Mesothelial cell of epicardium (in vitro differentiated cells): ENCODE measurements at places on chromosomes 2 and 18. TPM values are rescaled to one million over a fixed set of nuclear protein-coding genes. Genes with fewer than 3 reads are reported as not detected.

GRCh38 chr18:13630716-13631268 is 95.6 kb downstream of the FAM210A start:
- no peak overlapping the region for H3K27ac ChIP-seq
- H3K4me3 ChIP-seq, result no peak overlapping the region
- H3K27me3 ChIP-seq, result no peaks in the 10 kb centered on the region
- no peak for DNase-seq

GRCh38 chr18:22739061-22739642 is 194.0 kb upstream of the RBBP8 start:
- peaks cover 6% of the 10 kb centered on the region for H3K36me3 ChIP-seq
- no peak overlapping the region for H3K4me3 ChIP-seq
- H3K4me1 ChIP-seq, result peaks cover 4% of the 10 kb centered on the region
- no peak overlapping the region for H3K27ac ChIP-seq

GRCh38 chr2:217166241-217166850 is 306.5 kb upstream of the TNP1 start:
- no peak overlapping the region for H3K27ac ChIP-seq
- H3K4me3 ChIP-seq, result no peak overlapping the region
- H3K27me3 ChIP-seq, result no peaks in the 10 kb centered on the region
- peaks cover 23% of the 10 kb centered on the region for H3K4me1 ChIP-seq
- DNase-seq, result no peak
- H3K36me3 ChIP-seq, result peaks cover 4% of the 10 kb centered on the region

GRCh38 chr2:47903781-47904490 is 2.4 kb downstream of the FBXO11 start:
- peaks cover 36% of the 10 kb centered on the region for H3K4me1 ChIP-seq
- no peaks in the 10 kb centered on the region for H3K36me3 ChIP-seq
- H3K27ac ChIP-seq, result peak overlapping the region; percentile 98
- no peak for DNase-seq

- H3K27ac ChIP-seq, result no peak overlapping the region
- no peaks in the 10 kb centered on the region for H3K4me1 ChIP-seq
- no peaks in the 10 kb centered on the region for H3K36me3 ChIP-seq
- H3K4me3 ChIP-seq, result no peak overlapping the region
- no peaks in the 10 kb centered on the region for H3K27me3 ChIP-seq
Measured at GRCh38 chr18:39274535-39274934, 1708.9 kb upstream of the CELF4 start.

DNA sequence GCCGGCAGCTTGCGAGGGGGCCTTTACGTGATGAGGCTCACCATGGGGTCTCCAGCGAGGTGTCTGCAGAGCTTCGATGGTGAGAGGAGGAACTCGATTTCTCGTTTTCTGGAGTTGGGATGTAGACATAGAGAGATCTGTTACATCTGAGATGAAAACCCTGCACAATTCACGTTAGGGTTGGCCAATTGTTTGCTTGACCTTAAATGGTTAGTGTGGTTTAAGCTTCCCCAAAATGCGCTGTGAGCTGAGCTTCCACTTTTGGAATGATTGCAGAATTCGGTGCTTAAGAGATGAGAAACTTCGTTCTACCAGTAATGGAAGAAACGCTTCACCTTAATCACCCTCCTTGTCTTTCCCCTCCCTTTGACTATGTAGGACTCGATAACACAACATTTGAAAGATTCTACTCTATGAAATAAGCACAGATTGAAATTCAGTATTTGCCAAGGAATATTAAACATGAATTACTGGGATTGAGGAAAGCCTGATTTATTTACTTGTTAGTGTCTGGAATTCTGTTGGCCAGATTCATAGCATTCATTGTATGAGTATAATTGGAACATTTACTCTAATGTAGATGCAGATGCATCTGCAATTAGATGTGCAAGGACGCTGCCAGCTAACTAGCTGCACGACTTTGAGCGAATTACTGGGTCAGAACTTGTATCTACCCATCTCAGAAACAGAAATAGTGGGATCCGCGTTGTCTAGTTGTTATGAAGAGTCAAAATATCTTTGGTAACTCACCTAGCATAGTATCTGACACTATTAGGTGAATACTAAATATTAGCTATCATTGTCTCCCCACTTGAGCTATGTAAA is 1.6 kb upstream of the KLF7 start:
- DNase-seq, result no peak
- H3K27ac ChIP-seq, result peak overlapping the region; percentile 99
- H3K4me3 ChIP-seq, result peak overlapping the region; percentile 82
- H3K36me3 ChIP-seq, result peaks cover 3% of the 10 kb centered on the region
- H3K4me1 ChIP-seq, result peaks cover 39% of the 10 kb centered on the region

DNA sequence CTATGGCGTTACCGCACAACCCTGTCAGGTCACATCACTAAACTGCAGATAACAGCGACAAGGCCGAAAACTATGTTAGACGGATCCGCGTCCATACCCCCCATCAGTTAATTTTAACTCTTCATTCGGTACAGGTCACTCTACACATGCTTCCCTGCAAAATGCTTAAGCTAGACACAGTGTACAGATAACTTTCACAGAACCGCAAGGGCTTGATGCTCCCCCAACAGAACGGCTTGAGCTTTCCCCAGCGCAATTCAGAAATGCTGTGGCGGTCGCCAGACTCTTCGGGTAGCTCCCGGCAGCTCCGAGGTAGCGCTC is 283 bp upstream of the RBBP8 start:
- H3K4me1 ChIP-seq, result peaks cover 22% of the 10 kb centered on the region
- peak overlapping the region; percentile 83 for H3K27ac ChIP-seq
- peak overlapping the region; percentile 70 for H3K4me3 ChIP-seq
- no peaks in the 10 kb centered on the region for H3K36me3 ChIP-seq
- H3K27me3 ChIP-seq, result no peaks in the 10 kb centered on the region
- no peak for DNase-seq

DNA sequence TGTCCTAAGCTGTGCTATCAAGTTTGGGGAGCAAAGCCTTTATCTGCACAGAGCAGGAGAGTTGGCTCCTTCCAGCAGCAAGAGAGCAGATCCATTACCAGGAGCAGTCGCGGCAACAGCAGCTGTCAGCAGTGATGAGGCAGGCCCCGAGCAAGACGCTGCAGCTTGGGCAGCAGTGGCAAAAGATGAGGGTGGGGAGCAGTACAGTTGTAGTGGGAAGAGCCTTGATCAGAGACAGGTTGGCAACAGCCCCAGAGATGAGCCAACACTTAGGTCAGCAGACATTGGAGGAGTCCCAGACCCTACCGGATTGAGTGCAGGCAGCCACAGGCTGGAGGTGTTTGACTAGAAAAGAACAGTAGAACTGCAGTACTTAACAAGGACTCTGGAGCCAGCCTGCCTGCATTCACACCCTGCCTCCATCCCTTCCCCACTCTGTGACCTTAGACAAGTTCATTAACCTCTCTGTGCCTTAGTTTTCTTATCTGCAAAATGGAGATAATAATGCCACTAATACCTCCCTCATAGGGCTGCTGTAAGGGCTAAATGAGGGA is 117.1 kb upstream of the SERTAD2 start:
- H3K4me3 ChIP-seq, result no peak overlapping the region
- H3K4me1 ChIP-seq, result peaks cover 35% of the 10 kb centered on the region
- no peaks in the 10 kb centered on the region for H3K27me3 ChIP-seq
- H3K36me3 ChIP-seq, result peaks cover 2% of the 10 kb centered on the region

DNA sequence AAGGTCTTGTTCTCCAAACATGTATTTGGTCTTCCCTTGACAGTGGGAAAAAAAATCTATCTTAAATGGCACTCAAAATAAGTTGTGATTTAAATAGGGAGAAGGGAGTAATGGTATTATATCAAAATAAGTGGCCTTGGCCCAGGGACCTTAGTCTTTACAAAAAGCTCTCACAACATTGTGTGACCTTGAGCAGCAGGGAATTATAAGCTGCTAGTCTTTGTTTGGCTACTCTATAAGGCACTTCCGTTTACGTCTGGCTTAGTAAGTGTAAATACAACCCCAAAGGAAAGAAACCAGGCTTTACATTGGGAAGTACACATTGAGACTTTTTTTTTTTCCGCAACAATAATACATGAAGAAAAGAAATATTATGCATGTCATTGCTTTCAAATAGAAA is 734.0 kb upstream of the LINC00305 start:
- no peak overlapping the region for H3K4me3 ChIP-seq
- no peak for DNase-seq
- no peaks in the 10 kb centered on the region for H3K27me3 ChIP-seq
- no peaks in the 10 kb centered on the region for H3K36me3 ChIP-seq

- H3K27me3 ChIP-seq, result no peaks in the 10 kb centered on the region
- H3K36me3 ChIP-seq, result peaks cover 2% of the 10 kb centered on the region
- DNase-seq, result no peak
- peak overlapping the region; percentile 99 for H3K27ac ChIP-seq
Measured at GRCh38 chr18:45588376-45589355, 26.6 kb upstream of the SLC14A2 start.

DNA sequence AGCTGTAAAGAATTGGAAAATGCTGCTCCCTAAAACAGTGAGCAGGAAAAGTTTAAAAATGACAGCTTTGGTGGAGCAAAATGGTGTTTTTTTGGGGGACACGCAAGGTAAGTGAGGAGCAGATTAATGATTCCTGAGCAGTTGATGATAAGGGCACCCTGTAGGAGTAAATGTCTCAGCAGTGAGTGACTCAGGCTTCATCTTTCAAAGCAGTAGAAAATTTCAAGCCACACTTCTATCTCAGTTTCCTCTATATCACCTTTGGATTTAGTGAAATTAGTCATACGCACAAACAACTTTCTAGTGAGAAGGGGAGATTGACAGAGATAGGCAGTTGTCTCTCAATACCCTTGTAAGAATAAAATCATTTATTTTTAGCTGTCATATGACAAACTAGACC is 709.0 kb upstream of the FAM98A start:
- H3K4me3 ChIP-seq, result no peak overlapping the region
- peaks cover 5% of the 10 kb centered on the region for H3K4me1 ChIP-seq
- H3K27ac ChIP-seq, result no peak overlapping the region
- no peaks in the 10 kb centered on the region for H3K36me3 ChIP-seq
- H3K27me3 ChIP-seq, result no peaks in the 10 kb centered on the region
- DNase-seq, result no peak

DNA sequence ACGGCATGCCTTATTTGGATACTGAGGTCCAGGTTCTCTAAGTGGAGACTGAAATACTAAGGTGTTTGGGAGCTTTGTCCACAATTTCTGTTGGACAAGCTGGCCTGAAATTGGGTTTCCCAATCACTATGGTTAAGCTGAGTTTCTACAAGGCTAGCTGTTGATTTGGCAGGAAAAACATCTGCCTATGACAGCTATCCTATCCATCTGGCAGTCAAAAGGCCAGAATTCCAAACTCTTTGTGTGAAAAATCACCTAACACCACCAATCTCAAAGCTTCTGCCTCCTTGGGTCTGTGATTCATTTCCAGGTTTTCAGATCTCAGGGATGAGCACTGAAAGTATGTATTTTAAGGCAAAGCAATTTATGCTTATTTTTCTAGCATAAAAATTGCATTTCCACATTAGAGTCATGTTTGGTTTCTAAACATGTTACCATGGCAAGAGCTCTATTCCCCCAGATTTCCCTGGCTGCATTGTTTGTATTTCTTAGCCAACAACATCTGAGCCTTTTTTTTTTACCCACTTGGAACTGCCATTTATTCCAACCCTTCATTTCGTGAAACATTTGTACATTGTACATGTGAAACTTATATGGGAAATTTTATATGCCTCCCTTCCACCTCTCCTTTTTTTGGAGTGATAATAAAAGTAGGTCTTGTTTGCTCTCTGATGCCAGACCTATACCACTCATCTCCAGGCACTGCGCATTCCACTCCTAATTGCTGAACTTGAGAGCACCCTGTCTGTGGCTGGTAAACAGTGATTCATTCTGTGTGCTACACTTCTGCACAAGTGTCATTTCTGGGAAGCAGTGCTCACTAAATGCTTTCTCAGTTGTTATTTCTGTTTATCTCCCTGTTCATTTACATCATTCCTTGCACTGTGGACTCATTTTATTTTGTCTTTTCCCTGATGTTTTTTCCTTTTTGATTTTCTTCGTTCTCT is 15.9 kb upstream of the CCDC85A start:
- peak overlapping the region; percentile 23 for H3K27ac ChIP-seq
- DNase-seq, result no peak
- H3K36me3 ChIP-seq, result peaks cover 3% of the 10 kb centered on the region
- peaks cover 1% of the 10 kb centered on the region for H3K27me3 ChIP-seq

GRCh38 chr2:144507441-144508171 is 12.3 kb downstream of the ZEB2 start:
- H3K36me3 ChIP-seq, result no peaks in the 10 kb centered on the region
- DNase-seq, result no peak
- H3K4me3 ChIP-seq, result peak overlapping the region; percentile 4
- no peaks in the 10 kb centered on the region for H3K27me3 ChIP-seq

GRCh38 chr2:201128933-201129505 is 13.1 kb downstream of the CFLAR start:
- H3K36me3 ChIP-seq, result peaks cover 6% of the 10 kb centered on the region
- no peak overlapping the region for H3K4me3 ChIP-seq
- H3K27ac ChIP-seq, result peak overlapping the region; percentile 50
- peaks cover 43% of the 10 kb centered on the region for H3K4me1 ChIP-seq

GRCh38 chr2:122180972-122181371 is 425.5 kb downstream of the TSN start:
- no peak overlapping the region for H3K27ac ChIP-seq
- H3K4me1 ChIP-seq, result no peaks in the 10 kb centered on the region
- no peak overlapping the region for H3K4me3 ChIP-seq
- no peak for DNase-seq
- H3K36me3 ChIP-seq, result no peaks in the 10 kb centered on the region

- H3K36me3 ChIP-seq, result no peaks in the 10 kb centered on the region
- peaks cover 3% of the 10 kb centered on the region for H3K27me3 ChIP-seq
- DNase-seq, result no peak
- no peak overlapping the region for H3K27ac ChIP-seq
Measured at GRCh38 chr2:172358691-172359556, 68.5 kb upstream of the ITGA6 start.

DNA sequence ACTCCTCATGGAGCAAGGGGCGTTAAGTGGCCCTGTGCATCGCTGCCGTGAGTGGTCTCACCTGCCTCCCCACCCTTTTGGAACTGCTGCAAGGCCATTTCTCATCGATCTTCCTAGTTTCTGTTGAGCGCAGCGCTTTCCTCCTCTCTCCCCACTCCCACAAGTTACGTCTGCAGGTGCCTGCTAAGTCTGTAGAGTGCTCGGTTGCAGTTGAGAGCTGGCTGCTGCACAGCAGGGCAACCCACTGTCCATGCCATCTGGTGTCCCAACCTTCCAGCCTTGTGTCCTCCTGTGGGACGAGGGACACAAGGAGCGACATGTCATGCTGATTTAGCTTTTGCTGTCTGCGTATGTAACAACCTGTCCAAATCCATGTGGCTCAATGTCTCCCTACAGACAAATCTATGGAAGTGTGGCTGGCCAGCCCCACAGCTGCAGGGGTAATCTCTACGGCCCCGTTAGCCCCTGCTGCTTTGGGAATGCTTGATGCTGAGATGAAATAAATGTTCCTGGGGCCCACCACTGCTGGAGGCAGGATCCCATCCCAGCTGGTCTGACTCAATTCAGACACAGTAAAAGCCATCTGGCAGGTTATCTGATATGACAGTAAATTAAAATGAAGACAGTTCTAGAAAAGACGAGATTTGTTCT is 68.1 kb upstream of the TCF7L1 start:
- H3K36me3 ChIP-seq, result no peaks in the 10 kb centered on the region
- peak overlapping the region; percentile 11 for H3K27ac ChIP-seq
- H3K27me3 ChIP-seq, result peaks cover 12% of the 10 kb centered on the region
- H3K4me1 ChIP-seq, result peaks cover 26% of the 10 kb centered on the region

- H3K4me1 ChIP-seq, result peaks cover 55% of the 10 kb centered on the region
- H3K4me3 ChIP-seq, result no peak overlapping the region
- peaks cover 11% of the 10 kb centered on the region for H3K36me3 ChIP-seq
- DNase-seq, result no peak
- no peaks in the 10 kb centered on the region for H3K27me3 ChIP-seq
- H3K27ac ChIP-seq, result no peak overlapping the region
Measured at GRCh38 chr2:150464270-150464669, 23.2 kb downstream of the RND3 start.

The NOL4 gene
- total RNA-seq, result 1.4 to 2.6 TPM (median 2.6 TPM) in 3 replicates

The CYRIA gene
- 3.9 to 4.5 TPM (median 4.0 TPM) in 3 replicates for total RNA-seq

The SCYGR4 gene
- total RNA-seq, result not detected in 3 replicates

The NT5DC4 gene
- not detected in 3 replicates for total RNA-seq

The DSC1 gene
- 0.36 to 0.47 TPM (median 0.43 TPM) in 3 replicates for total RNA-seq

The UGT1A8 gene
- total RNA-seq, result not detected in 3 replicates

The MITD1 gene
- total RNA-seq, result 31.5 to 34.4 TPM (median 32.2 TPM) in 3 replicates
